ENCODE measurements at places on chromosomes 5 and 9.

- no peak for DNase-seq
These were observed 403.5 kb downstream of the DMRT2 start for GRCh38 chr9:1453636-1454035.

GRCh38 chr5:151757233-151758140 lies 944 bp downstream of the ATOX1 start:
- peak; percentile 52 for DNase-seq

DNA sequence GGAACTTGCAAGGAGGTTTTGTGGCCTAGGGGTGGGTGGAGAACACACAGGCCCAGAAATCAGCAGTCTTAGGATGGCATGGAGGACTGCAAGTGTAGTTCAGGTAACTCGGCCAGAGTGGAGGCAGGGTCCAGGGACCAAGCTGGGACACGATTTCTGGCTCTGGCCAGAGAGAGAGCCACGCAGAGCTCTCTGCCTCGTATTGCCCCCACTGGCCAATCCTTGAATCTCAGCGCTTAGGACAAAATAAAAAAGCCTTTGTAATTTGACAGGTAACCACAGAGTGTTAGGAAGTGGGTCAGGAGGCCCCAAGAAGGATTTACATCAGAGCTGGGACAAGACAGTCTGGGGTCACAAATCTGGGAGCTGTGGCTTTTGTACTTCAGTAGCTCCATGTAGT lies 11.7 kb downstream of the MAP3K1 start:
- DNase-seq, result peak; percentile 15

GRCh38 chr5:181167814-181168488 lies 20.6 kb downstream of the OR2V2 start:
- peak; percentile 72 for DNase-seq

- no peak for DNase-seq
These were observed 15.1 kb downstream of the SLC28A3 start for GRCh38 chr9:84325347-84325973.

DNA sequence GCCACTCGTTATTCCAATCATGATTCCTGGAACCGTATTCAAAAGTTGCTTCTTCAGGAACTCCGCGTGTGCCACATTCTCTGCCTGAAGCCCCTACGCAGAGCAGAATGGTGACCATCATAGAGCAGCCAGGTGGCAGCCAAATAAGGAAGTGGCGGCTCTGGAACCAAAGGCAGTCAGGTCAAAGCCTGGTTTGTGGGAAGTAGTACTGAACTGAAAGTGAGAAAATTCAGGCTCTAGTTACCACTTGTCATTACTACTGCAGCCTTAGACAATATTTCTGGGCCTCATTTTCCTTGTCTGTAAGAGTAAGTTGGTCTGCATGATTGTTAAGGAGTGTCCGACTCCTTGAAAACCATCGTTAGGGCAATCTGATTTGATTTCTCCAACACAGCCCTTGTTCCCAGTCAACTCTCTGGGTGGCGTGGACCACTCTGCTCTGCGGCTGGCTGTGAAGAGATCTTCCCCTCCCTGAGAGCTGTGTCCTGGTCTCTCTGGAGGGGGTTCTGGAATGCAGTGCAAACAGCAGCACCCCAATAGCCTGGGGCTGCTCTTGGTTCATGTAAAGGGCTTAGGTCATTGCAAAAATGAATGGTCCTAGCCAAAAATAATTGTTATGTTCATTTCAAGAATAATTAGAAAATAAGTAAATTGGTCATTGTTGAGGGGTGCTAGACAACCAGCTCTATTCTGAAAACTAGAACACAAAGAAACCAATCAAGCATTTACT lies 102.4 kb downstream of the MED27 start:
- no peak for DNase-seq

DNA sequence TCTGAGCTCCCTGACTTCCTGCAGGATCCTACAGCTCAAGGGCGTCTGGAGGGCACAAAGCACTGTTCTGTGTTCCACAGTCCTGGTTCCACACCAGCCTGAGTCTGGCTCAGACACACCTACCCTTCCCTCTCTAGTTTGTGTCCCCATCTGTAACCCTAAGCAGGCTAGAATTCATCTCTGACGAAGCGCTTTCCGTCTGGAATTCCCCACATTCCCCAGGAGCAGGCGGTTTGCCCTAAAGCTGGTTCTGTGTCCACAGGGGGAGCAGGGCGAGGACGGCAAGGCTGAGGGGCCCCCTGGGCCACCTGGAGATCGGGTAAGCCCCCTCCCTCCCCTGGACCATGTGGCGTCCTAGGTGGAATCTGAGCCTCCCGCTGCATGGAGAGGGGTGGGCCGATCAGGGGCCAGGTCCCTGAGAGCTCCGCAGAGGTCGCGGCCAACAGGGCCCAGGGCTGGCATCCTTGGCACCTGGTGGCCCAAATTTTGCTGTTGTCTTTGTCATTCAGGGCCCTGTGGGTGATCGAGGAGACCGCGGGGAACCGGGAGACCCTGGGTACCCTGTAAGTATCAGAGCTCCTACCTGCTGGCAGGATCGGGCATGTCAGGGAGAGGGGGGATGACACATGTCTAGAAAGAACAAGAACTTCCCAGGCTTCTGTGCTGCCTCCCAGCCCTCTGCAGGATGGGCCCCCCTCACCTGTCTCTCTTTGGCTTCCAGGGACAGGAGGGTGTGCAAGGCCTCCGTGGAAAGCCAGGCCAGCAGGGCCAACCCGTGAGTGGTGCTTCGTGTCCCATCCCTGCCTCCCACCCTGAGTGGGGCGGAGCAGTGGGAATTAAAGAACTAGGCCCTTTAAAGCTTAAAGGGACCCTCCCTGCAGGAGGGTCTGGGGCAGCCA lies 34.5 kb upstream of the ORM1 start:
- no peak for DNase-seq

DNA sequence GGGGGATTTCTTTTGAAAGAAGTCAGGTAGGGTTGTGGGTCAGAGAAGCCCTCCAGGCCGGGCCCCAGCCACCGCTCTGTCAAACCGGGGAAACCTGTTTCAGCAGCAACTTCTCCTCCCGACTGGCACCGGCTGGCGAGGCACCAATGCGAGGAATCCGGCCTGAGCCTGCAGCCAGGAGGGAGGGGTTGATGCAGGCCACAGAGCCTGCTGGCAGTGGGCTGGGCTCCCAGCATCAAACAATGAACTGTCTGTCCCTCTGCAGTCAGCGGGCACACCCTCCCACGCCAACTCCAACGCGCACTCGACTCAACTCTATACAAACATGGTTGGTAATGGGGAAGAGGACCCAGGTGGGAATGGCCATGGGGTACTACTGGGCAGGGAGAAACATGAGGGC lies 12.1 kb downstream of the PCDH1 start:
- DNase-seq, result no peak

DNA sequence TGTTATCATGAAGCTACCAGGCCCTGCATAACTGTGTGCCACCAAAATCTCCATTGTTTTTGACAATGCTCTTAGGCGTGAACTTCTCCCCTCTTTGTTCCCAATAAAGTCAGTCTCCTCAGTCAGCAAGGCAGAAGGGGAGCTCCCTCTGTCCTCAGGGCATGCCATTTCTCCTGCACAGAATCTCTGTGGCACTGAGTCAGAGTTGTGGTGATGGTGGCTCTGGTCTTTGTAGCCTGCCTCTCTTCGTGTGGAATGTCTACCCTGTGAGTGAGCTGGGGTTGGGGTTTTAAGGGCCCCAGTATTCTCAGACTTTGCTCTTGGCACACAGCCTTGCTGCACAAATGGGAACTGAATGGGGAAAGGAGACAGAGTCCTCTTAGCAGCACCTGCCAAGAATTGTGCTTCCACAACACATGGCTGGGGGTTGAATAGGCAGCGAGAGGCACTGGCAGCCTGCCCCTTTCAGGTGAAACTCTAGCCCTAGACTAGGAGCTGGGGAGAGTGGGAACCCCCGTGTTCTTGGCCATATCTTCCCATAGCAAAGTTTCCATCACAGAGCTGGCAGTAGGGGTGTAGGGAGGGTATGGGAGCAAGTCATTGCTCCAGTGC lies 146.6 kb downstream of the SH3GL2 start:
- no peak for DNase-seq

DNA sequence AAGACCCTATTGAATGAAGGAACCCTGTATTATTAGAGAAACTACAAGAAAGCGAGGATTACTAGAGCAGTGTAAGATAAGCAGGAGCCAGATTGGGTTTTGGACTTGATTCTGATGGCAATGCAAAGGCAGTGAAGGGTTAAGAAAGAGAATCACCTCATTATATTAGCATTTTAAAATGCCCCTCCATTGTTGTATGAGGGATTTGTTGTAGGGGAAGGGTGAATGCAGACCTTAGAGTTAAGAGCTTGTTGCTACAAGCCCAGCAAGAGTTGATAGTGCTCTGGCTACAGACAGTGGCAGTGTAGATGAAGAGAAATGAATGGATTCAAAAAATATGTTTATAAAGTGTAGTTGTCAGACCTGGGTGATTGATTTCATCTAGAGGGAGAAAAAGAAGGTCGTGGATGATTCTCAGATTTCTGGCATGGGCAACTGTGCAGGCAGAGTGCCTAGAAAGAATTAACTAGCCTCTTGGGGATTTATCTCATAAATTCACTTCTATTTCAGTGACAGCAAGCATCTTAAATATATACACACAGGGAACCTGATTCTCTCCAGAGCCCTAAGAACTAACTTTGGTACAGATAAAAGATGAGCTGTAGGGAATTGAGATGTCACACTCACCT lies 344.8 kb downstream of the ARRDC3 start:
- no peak for DNase-seq

DNA sequence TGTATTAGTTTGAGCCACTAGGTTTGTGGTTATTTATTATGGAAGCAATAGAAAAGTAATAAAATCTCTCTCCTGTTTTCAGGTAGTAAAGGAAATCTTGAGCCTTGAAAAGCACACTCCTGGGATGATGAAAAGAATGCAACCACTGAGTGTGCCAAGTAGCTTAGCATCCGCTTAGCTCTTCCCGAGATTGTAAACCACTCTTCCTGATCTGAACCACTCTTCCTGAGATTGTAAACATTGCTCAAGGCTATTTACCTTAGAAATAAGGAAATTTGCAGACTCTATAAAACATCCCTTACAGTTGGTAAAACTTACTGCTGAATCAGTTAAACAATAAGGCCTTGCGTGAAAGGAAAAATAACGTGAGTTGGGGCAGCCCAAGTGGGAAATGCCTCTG lies 17.4 kb upstream of the IL33 start:
- DNase-seq, result no peak

- DNase-seq, result peak; percentile 13
These were observed 197.1 kb upstream of the TBCA start for GRCh38 chr5:77973253-77973609.

- no peak for DNase-seq
These were observed 86.1 kb downstream of the WWC1 start for GRCh38 chr5:168377525-168377924.

- DNase-seq, result no peak
These were observed 335.8 kb upstream of the TRPC7 start for GRCh38 chr5:136701191-136701590.

GRCh38 chr5:102876610-102877009 lies 121.5 kb downstream of the PAM start:
- DNase-seq, result no peak

DNA sequence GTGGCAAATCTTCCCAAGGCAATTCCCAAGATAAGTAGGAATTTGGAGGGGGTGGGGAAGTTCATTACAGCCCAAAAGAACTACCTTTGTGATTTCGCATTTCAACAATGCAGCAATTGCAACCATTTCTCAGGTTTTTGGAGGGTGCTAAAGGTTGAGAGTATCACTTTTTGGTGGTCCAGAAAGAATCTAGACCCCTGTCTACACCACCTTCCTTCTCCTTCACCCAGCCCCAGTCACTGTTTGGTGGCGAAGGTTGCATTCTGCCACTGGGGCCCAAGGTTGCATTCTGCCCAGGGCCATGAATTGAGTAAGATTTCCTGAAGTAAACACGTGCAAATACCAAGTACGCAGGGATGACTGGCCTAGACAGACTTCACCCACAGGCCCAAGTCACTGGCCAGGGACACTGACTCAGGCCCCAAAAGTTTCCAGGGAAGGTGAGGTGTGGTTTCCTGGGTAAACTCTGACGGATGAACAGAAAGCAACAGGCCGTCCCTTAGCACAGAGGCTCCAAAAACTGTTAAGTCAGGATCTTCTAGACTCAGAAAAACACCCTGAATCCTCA lies 5.7 kb downstream of the PDE6A start:
- peak; percentile 51 for DNase-seq

GRCh38 chr5:158534203-158534602 lies 565.5 kb downstream of the EBF1 start:
- no peak for DNase-seq

DNA sequence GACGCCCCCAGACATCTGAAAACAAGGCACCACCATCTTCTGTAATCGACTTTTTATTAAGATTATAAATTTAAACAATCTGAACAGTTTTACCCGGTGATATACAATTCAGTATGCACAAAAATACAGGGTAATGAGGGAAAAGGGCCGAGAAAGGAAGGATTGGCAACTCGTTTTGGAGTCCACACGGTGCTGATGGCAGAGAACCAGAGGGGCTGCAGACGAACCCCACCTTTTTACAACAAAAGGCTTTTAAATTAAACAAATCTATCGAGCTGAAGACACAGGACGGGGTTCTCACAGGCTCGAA lies 2.6 kb downstream of the IER5L start:
- DNase-seq, result no peak

DNA sequence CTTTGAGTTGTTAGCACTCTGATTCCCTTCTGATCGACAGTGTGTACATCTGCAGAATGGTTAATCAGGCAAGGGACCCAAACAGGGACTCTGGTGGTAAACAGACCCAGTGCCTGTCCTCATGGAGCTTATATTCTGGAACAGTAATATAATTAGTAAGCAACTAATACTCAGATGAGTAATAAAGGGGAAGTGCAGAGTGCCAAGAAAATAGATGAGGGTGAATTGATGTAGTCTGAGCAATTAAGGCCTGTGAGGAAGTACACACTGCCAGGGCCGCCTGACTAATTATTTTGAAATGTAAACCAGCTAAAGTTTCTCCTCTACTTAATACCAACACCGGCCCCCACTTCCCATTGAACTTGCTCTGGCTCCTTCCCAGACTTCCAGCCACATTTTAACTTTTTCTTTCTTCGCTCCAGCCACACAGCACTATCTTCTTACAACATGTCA lies 4.2 kb downstream of the DHX29 start:
- no peak for DNase-seq

- no peak for DNase-seq
These were observed 47.1 kb upstream of the AKNA start for GRCh38 chr9:114434878-114435311.

DNA sequence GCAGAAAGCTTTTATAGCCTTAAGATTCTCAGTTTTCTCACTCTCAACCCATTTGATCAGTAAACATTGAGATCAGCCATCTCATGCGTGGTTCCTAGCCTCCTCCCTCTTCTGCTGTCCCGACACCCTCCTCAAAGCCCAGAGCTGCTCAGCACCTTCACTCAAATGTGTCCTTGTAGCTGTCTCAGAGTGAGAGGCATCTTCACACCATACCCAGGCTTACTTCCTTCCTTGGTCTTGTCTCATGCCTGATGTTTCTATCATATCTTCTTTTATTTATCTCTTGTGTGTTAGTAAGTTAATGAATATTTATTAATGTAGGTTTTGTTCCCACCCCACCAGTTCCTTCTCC lies 72.4 kb upstream of the SNX2 start:
- DNase-seq, result no peak

DNA sequence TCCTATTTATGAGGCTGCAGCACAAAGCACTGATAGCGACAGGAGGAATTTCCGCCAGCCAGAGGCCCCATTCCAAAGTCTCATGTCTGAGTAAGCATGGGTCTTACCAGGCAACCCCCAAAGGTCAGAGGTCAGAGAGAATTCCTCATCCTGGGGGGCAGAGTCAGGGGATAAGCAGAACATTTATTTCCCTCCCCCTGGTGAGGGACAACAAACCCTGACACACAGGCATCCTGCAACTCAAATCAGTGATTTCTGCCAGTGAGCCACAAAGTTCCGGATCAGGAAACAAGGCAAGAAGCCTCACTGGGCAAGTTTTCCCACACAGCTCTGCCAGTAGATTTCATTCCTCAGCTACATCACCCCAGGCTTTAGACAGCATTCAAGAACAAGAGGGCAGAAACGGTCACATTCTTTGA lies 37.0 kb downstream of the ADAMTS12 start:
- DNase-seq, result no peak
